ENCODE measurements at places on chromosomes 2 and 18.

DNA sequence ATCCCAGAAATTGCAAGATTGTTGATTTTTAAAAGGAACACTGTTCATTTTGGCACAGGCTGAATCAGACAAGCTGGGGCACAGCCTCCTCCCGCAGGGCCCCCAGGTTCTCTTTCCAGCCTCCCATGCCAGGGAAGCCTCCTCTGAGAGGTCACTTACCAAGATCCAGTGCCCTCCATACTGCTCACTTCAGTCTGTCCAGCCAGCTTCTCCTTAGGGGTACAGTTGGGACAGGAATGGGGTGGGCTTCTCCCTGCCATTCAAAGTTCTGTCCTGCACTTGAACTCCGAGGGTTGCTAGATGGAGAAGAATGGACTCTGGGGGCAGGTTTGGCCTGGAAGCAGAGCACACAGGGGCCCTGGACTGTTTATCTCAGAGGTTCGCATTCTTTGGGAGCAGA is 7.5 kb upstream of the CYP26B1 start:
- peak; percentile 69 for DNase-seq

DNA sequence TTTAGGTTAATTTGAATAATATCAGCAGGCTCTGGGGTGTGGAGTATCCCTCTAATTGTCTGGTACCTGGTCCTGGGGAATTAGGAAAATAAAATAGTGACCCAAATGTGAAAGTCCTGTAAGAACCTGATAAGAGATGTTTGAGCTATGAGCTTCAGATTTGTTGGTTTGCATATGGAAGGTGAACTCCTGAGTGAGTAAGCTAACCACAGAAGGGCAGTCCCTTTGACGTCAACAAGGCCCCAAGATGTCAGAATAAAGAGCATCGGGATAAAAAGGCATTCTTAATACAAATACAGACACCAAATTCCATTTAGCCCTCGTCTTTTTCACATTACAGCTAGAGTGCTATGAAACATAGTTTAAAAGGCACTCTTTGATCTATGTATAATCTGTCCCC is 1366.3 kb upstream of the TMEFF2 start:
- no peak for DNase-seq

DNA sequence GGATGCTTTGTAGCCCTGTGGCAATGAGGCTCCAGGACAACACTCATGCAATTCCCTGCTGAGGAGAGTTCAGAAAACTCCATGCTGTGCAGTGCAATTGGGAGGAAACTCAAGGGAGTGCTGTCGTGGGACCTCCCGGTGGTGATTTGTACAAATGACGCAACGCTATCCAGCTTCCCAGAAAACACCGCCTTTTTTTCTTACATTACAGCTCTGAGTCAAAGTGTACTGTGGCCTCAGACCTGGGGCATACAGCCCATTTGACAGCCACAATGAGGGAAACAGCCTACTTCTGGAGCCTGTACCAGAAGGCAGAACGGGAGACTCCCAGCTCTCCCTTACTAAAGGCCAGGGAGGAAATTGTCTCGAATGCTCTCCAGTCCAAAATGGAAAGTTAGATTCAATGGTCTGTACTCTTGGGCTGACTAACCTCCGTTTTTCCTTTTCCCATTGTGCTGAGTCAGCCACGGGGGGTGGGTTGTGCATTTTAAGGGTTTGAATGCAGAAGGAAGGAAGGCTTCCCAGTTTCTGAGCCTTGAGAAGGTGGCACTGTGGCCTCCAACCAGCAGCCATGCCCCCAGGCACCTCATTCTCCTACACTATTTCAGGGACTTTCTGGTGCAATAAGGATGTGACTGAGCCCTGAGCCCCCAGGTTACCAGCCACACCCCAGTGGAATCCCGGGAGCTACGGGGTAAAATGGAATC is 16.4 kb upstream of the CYP1B1 start:
- no peak for DNase-seq

GRCh38 chr2:132884705-132885104 is 214.7 kb upstream of the LYPD1 start:
- DNase-seq, result no peak

DNA sequence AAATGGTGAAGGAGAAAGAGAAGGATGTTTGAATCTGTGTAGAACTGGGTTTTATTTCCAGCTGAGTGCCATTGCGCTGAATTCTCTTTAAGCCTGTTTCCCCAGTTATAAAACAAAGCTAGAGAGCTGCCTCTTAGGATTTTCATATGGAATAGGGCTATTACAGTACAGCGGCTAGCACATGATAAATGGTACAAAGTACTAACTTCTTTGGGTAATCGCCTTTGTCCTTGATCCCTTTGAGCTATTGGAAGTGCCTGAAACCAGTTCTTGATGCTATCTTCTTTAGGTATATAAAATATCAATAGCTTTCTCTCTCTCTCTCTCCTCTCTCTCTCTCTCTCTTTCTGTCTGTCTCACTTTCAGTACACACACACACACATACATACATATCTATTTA is 71.3 kb downstream of the SOX11 start:
- no peak for DNase-seq

GRCh38 chr2:202822411-202822810 is 49.2 kb downstream of the ICA1L start:
- no peak for DNase-seq

DNA sequence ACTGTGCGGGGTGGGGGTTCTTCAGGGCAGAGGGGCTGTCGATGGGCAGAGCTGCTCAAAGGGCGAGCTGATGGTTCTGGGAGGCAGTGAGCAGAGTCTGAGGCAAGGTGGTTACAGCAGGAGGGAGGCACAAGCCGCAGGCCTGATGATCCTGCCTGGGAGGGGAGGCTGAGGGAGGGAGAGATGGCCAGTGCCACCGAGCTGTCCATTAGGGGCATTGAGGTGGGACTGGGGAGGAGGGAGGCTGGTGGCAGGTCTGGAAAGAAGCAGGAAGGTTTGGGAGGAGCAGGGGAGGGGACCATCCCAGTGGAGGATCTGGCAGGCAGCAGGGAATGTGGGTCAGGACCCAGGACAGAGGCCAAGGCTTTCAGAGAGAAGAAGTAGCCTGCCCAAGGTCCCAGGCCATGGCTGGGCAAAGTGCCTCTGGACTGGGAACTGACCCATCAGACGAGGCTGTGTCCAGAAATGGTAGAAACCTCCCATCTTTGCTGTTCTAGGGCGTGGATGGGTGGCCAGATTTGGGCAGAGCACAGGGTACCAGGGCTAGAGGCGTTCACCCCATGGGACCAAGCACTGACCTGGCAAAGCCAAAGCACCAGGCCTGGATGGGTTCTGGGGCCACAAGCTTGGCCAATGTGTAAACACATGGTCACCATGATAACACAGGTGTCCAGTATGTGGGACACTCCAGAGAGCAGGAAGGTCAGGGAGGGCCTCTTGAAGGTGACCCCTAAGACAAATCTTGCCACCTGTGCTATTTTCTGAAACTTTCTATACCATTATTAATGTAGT is 55.5 kb downstream of the INHBB start:
- peak; percentile 49 for DNase-seq

DNA sequence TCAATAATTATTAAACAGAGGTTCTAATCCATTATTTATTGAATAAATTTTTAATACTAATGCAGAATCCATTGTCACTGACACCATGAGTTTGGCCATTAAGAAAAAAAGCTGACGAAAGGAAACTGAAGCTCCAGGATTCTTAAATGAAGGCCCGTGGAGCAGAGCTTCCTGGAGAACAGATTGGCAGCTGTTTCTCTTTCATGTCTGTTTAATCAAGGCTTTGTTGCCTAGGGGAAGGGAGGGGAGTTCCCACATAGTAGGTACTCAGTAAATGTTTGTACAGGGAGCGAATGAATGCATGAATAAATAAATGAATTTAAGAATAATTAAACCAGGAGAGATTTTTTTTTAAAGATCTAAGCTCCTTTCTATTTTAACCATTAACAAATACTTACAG is 315.1 kb upstream of the KLHL29 start:
- DNase-seq, result no peak

Measured in osteocyte (in vitro differentiated cells).